ENCODE measurements at places on chromosomes 6 and 20.

- DNase-seq = no peak
These were observed 1286.2 kb upstream of the EYS start for GRCh38 chr6:66993272-66993671.

DNA sequence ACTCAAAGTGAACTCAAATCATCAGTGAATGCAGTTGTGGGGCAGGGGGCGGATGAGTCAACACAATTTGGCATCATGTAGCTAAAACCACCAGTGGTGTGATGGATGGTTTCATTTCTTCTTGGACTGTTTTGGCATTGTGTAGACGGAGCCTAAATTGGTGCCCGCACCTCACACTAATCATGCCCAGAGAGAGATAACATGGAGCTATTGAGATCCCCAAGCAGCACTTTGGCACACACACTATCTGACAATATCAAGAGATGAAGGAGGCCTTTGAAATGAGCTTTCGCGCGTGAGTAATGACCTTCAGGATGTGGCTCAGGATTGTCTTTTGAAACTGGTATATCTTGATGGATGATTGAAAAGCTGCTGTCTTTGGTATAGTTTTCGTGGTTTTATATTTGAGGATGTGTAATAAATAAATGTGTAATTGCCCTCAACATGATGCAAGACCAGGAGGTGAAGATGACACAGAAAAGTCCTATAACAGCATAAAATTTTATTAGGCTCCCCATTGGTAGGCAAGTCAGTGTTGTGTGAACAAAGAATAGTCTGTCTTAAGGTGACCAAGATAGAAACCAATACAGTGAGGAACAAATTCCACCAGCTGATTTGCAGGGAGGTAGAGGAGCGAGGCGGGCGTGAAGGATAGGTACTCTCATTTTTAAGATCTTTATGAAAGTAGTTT, 174.2 kb downstream of the TSHZ2 start:
- no peak for DNase-seq

- DNase-seq = no peak
These were observed 233.8 kb downstream of the LRFN2 start for GRCh38 chr6:40353197-40353966.

- no peak for DNase-seq
These were observed 75.3 kb downstream of the STK35 start for GRCh38 chr20:2176946-2177345.

- DNase-seq = no peak
These were observed 128.5 kb downstream of the HFE start for GRCh38 chr6:26215585-26216358.

GRCh38 chr20:53434662-53435061, 159.0 kb downstream of the ZNF217 start:
- DNase-seq = no peak

- no peak for DNase-seq
These were observed 610 bp downstream of the PSORS1C1 start for GRCh38 chr6:31114970-31115849.

- no peak for DNase-seq
These were observed 9.3 kb upstream of the TXNDC5 start for GRCh38 chr6:7919871-7920270.

GRCh38 chr6:73514746-73515110, 6.1 kb downstream of the EEF1A1 start:
- no peak for DNase-seq

GRCh38 chr20:20971810-20972209, 134.3 kb downstream of the LINC00237 start:
- no peak for DNase-seq

DNA sequence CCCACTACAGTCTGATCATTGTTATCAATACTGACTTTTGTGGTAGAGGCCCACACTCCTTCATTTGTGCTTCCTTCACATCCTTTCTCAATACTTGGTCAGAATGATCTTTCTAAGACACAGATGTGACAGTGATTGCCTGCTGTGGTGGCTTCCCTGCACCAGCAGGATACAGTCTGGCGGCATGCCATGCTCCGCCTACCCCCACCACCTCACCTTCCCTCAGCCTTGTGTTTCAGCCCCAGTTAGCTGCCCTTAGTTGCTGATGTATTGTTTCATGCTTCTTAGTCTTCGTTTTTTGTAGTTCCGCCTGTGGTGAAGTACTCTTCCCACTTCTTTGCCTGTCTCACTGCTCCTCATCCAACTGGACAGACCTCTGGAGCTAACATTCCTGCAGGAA, 10.9 kb downstream of the LRRC1 start:
- DNase-seq = no peak

- DNase-seq = no peak
These were observed 140.2 kb upstream of the RPS6KA2 start for GRCh38 chr6:166767230-166767629.

- no peak for DNase-seq
These were observed 694.6 kb downstream of the QKI start for GRCh38 chr6:164108869-164109769.

- DNase-seq = no peak
These were observed 13.4 kb upstream of the TNFAIP3 start for GRCh38 chr6:137853569-137854213.

GRCh38 chr20:13261460-13262301, 40.6 kb downstream of the ISM1 start:
- DNase-seq = peak; percentile 19

DNA sequence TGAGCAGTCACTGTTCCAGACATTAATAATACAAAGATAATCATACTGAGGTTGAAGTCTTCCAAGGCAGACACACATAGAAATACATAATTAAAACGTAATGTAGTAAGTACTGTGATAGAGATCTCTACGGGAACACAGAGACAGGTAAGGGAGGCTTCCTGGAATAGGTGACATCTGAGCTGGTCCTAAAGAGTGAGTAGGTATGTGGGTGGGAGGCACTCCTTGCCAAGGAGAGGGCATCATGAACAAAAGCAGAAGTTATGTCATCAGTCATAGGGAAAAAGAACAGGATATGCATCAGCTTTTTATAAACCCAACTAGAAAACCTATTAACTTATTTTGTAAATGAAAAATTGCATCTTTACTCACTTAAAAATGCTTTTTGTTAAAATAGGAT, 110.0 kb downstream of the MAP7 start:
- no peak for DNase-seq

GRCh38 chr20:4459081-4459480, 262.6 kb upstream of the PRND start:
- no peak for DNase-seq

- DNase-seq = no peak
These were observed 19.2 kb downstream of the HLA-DRB1 start for GRCh38 chr6:32570363-32570905.

- DNase-seq = no peak
These were observed 121.9 kb downstream of the MTHFD1L start for GRCh38 chr6:150987371-150987828.

DNA sequence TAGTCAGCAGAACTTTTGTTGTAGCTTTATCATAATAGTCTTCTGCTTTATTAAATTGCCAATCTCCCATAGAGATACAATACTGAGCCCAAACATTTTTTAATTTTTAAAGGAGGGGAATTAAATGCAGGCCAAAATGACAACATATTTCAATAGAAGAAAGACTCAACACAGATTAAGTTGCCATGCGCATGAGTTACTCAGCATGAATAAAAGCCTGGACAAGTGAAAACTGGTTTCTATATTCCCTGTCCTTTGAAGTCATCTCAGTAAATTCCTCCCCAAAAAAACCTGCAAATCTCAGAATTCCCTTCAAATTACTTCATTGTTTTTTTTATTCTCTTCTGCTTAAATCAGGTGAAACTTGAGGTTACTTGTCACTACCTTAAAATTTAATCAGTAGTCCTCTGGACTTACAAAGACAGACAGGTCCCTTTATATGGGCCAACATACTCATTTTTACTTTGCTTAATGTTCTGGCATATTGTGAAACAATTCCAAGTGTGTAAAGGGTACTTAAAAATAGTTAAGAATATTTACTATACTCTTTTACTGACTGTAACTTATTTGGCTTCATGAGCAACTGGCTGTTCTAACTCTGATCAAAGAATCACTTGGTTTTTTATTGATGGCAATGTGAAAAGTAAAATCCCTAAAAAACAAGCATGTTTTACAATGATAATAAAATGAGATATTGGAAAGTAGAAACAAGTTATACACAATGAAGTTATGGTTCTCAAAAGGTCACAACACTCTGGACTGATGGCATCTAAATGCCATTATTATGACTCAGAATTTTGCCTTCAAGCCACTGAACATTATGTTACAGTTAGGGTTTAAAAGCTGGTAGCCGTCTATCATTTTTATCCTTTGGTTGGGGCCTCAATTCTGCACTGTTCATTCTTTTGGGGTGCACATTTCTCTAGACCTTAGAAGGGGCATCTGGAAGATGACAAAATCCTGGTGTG, 49.9 kb upstream of the COL21A1 start:
- no peak for DNase-seq

DNA sequence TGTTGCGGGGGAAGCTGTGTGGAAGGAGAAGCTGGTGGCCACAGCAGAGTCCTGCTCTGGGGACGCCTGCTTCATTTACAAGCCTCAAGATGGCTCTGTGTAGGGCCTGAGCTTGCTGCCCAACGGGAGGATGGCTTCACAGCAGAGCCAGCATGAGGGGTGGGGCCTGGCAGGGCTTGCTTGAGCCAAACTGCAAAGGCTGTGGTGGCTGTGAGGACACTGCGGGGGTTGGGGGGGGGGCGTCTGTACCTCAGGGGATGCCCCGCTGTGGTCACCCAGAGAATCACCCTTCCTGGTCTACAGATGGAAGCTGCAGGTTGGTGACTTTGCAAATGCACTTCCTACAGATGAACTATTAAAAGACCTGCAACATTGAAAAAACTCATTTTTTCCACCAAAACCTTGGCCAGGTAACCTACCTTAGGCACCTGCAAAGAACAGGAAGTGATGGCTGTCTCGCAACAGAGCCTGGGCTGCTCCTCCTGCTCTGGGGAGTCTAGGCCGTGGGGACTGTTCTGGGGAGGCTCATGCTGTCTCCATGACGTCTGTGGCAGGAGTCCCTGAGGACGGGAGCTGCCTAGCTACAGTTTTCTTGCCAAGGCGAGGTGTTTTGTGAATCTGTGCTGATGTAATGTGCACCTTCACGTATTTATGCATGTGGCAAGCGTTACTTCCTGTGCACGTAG, 7.3 kb downstream of the NPBWR2 start:
- no peak for DNase-seq

GRCh38 chr6:31128093-31128676, 7.9 kb upstream of the CDSN start:
- peak; percentile 34 for DNase-seq

- no peak for DNase-seq
These were observed 876.1 kb upstream of the ADGRB3 start for GRCh38 chr6:67759001-67759400.

- DNase-seq = no peak
These were observed 39.5 kb downstream of the HDDC2 start for GRCh38 chr6:125262016-125263013.

- DNase-seq = no peak
These were observed 88.5 kb upstream of the PHACTR3 start for GRCh38 chr20:59515906-59516209.

- DNase-seq = no peak
These were observed 650.5 kb downstream of the UTRN start for GRCh38 chr6:144935661-144936060.

Measured in activated CD8-positive, alpha-beta memory T cell treated with anti-CD3 and anti-CD28 coated beads for 1 hour (primary cell).